Kidney (tissue), 22 donors: ENCODE measurements at places on chromosomes 5 and 9. TPM values are rescaled to one million over a fixed set of nuclear protein-coding genes. Genes with fewer than 3 reads are reported as not detected.

The MSMP gene
- 0.47 TPM for total RNA-seq

- DNase-seq, result no peak
Observed at GRCh38 chr9:14957109-14957508, 46.9 kb upstream of the FREM1 start.

The ANKRD20A1 gene
- 4.2 TPM for total RNA-seq

GRCh38 chr9:248278-248961 lies 33.8 kb downstream of the DOCK8 start:
- no peak for DNase-seq

DNA sequence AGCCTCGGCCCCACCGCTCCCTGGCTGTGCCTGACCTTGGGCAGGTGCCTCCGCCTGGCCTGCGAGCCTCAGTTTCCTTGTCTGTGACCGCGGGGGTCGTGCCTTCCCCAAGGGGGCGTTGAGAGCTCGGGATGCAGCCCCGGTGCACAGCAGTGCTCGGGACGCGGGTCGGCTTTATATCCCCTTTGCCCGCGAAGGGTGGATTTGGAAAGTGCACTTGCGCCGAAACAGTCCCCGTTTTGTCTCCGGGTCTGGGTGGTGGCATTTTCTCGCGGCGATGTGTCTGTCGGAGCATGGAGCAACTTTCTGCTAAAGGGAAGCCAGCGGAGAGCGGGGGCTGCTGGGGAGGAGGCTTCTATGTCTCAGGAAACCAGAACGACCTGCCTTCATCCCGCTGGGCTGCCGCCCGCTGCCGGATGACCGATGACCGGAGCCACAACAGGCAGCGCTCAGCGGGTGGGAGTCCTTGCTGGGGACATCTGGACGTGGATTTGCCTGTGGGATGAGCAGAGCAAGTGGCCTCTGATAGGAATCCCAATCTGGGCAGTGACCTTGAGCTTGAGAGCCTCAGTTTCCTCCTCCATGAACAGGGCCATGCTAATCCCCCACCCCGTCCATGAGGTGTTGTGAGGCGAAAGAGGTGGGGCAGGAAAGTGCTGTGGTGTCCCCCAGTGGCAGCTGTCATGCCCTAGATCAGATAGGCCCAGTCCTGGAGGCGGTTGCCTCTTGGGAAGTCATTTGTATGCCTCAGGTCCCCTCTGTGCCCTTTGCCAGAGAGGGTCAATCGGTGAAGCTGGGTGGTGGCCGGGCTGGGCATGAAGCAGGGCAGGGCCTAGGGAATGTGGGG lies 651 bp downstream of the HRH2 start:
- peak; percentile 33 for DNase-seq

The GHR gene
- total RNA-seq, result 3.7 TPM

GRCh38 chr9:120383999-120384924 lies 195.7 kb downstream of the CDK5RAP2 start:
- DNase-seq, result peak; percentile 11

DNA sequence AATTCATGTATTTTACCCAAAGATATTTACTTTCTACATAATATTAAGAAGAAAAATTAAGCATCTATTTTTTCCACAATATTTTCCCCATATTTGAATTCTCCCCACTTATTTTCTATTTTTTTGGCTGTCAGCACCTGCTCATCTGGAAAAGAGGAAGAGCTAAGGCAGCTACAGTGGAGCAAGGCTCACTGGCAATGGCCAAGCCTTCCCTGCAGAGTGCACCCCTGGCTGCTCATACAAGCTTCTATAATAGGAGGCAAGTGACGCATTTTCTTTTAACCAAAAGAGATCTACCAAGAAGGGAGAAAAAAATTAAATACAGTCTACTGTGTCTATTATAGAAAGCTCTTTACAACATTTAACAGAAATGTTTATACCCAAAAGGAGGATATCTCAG lies 72.5 kb downstream of the AUH start:
- DNase-seq, result no peak

The AGXT2 gene
- 8.0 TPM for total RNA-seq

DNA sequence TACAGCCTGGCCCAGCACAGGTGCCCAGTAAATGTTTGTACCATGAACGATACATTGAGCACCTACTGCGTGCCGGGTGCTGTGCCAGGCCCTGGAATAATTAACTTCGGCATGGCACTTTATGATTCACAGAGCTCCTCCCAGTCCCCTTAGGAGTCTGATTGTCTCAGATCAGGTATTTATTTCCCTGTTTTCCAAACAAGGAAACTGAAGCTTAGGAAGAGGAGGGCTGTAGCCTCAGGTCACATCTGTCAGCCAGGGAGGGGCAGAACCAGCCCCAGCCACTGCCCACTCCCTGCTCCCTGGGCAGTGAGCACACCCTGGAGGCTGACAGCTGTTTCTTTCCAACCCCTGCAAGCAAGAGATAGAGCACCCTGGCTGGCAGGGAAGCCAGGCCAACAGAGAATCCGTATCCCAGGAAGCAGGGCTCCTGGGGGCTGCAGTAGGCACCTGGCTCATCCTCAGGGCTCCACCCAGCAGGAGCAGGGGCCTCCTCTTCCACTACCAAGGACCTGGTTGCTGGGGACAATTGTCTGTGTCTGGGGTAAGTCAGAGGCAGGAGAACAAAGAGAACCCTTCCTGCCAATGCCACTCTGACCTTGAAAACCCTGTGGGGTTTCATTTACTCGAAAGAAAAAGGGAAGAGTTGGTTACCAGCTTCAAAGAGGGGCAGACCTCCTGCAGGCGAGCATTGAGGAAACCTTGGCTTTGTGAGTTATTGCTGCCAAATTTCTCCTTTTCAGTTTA lies 69.0 kb downstream of the DAB2IP start:
- DNase-seq, result no peak

DNA sequence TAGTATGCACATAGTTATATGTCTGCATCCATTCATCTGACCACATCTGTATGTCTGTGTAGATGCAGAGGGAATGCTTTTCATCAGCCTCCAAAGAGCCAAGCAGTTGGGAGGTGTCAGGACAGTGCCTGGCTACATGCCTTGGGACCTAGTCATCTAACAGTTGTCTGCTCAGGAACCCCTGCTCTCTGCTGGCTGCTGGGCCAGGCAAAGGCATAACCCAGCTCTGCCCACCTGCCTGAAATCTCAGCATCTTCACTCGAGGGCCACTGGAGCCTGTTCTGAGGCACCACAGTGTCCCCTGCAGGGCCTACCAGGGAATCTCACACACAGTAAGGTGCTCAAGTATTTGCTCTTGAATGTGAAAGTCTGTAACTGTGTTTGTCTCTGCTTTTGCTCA lies 3.7 kb downstream of the C9orf50 start:
- DNase-seq, result no peak

The LCN9 gene
- total RNA-seq, result not detected
